Kidney (tissue), 22 donors: ENCODE measurements at places on chromosomes 5 and 9.
A peak's percentile ranks its signal among the peaks of the same experiment; 100 is the strongest.

GRCh38 chr5:54841481-54841880, 143.9 kb downstream of the ESM1 start:
- DNase-seq = no peak
- no peaks in the 10 kb centered on the region for H3K27me3 ChIP-seq
- H3K27ac ChIP-seq = no peak overlapping the region
- H3K4me3 ChIP-seq = no peak overlapping the region
- no peaks in the 10 kb centered on the region for H3K4me1 ChIP-seq

DNA sequence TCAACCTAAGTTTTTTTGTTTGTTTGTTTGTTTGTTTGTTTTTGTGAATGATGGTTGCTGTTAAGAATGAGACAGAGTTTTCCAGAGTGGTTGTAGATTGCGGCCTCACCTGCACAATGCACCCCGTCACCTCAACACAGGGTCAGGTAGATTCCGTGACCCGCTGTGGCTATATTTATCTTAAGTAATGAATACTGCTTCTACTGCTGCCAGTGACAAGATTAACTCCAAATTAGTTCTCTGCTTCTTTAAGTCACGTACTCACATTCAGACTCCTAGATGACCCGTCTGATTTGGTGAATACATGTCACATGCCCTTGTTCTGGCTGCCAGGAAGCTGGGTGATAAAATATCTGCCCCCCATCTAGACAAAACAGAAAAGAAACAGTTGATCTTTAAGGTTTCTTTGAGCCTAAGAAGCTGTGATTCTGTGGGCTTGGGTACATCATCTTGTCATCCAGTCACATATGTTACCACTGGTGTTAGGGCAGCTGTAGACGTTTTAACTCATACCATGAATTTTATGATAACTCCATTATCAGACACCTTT, 52.9 kb downstream of the CFAP95 start:
- no peak for DNase-seq
- no peak overlapping the region for H3K4me3 ChIP-seq
- H3K27me3 ChIP-seq = no peaks in the 10 kb centered on the region
- no peaks in the 10 kb centered on the region for H3K4me1 ChIP-seq

- peak; percentile 49 for DNase-seq
- H3K27ac ChIP-seq = no peak overlapping the region
- H3K36me3 ChIP-seq = no peaks in the 10 kb centered on the region
- no peaks in the 10 kb centered on the region for H3K27me3 ChIP-seq
- no peaks in the 10 kb centered on the region for H3K4me1 ChIP-seq
These were observed 389.6 kb downstream of the SEMA5A start for GRCh38 chr5:9156282-9156681.

DNA sequence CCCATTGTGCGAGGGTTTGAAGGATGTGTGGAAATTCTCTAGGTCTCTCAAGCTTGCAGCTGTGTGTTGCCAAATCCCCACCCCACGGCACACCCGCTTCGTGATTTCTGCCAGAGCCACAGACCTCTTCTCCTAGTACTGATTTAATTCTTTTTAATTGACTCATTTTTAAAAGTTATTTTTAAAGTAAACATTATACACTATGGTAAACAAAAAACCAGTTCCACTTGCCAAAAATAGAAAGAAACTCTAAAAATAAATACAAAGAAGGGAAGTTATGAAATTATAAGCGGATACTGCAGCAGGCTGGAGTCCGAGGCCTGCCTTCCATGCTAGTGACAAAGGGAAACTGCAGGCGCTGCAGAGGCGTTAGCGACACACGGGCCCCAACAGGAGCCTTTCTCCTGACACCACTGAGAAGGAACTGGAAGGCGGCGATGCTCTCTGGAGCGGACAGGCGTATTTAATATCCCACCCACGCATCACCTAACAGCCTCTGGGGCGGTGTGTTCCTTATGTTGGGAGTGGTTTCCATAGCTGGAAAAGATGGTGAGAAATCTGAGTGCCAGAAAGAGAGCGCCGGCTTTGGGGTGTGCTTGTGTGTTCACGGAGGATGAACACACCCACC, 122.5 kb downstream of the COL23A1 start:
- H3K36me3 ChIP-seq = no peaks in the 10 kb centered on the region
- H3K4me3 ChIP-seq = no peak overlapping the region
- no peaks in the 10 kb centered on the region for H3K4me1 ChIP-seq
- peak overlapping the region; percentile 29 for H3K27ac ChIP-seq
- DNase-seq = peak; percentile 81
- H3K27me3 ChIP-seq = no peaks in the 10 kb centered on the region

DNA sequence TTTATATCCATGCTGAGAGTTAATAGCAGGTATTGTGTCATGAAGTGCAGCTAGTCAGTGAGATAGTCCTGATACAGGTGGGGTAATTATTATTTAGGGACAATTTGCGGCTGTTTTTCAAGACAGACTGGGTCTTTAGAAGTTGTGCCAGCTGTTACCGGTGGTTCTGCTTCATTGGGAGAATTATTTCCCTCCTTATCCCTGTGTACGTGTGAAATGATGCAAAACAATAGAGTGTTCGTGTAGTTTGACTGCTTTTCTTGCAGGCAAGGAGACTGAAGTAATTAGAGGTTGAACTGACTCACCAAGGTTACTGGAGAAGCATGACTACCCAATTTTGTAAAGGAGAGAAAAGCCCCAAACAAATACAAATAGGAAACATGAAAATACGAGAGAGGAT, 101.7 kb downstream of the ARRDC3 start:
- no peaks in the 10 kb centered on the region for H3K27me3 ChIP-seq
- DNase-seq = no peak
- H3K4me1 ChIP-seq = peaks cover 6% of the 10 kb centered on the region

GRCh38 chr5:34571677-34572041, 84.5 kb upstream of the RAI14 start:
- H3K27ac ChIP-seq = no peak overlapping the region
- no peaks in the 10 kb centered on the region for H3K36me3 ChIP-seq
- no peak overlapping the region for H3K4me3 ChIP-seq

GRCh38 chr9:14175778-14176177, 138.2 kb downstream of the NFIB start:
- DNase-seq = no peak
- H3K4me1 ChIP-seq = no peaks in the 10 kb centered on the region
- H3K27ac ChIP-seq = no peak overlapping the region
- no peaks in the 10 kb centered on the region for H3K27me3 ChIP-seq
- no peaks in the 10 kb centered on the region for H3K36me3 ChIP-seq
- H3K4me3 ChIP-seq = no peak overlapping the region

GRCh38 chr5:84274585-84275468, 109.9 kb downstream of the EDIL3 start:
- H3K4me3 ChIP-seq = no peak overlapping the region
- no peak overlapping the region for H3K27ac ChIP-seq
- no peaks in the 10 kb centered on the region for H3K4me1 ChIP-seq
- no peaks in the 10 kb centered on the region for H3K27me3 ChIP-seq
- H3K36me3 ChIP-seq = no peaks in the 10 kb centered on the region
- DNase-seq = peak; percentile 68

- H3K27me3 ChIP-seq = no peaks in the 10 kb centered on the region
- H3K4me3 ChIP-seq = no peak overlapping the region
- H3K4me1 ChIP-seq = no peaks in the 10 kb centered on the region
- no peak overlapping the region for H3K27ac ChIP-seq
These were observed 125.5 kb downstream of the STARD4 start for GRCh38 chr5:111386832-111387162.

DNA sequence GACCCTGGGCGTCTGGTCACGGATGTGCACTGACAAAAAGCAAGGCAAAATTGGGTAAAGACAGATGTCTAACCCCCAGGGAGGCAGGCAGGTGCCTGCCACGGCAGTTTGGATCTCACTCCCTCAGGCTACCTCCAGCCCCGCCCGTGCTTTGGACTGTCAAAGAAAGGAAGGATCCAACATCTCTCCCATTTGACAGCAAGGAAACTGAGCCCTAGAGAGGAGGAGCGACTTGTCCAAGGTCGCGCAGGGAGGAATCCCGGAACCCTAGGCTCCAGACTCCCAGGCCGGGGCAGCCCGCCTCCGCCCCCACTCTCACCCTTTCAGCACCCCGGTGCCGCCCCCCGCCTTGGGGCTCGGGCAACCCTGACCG, 376 bp downstream of the GOLGA1 start:
- H3K27ac ChIP-seq = peak overlapping the region; percentile 95
- H3K4me1 ChIP-seq = peaks cover 3% of the 10 kb centered on the region
- peaks cover 5% of the 10 kb centered on the region for H3K36me3 ChIP-seq

DNA sequence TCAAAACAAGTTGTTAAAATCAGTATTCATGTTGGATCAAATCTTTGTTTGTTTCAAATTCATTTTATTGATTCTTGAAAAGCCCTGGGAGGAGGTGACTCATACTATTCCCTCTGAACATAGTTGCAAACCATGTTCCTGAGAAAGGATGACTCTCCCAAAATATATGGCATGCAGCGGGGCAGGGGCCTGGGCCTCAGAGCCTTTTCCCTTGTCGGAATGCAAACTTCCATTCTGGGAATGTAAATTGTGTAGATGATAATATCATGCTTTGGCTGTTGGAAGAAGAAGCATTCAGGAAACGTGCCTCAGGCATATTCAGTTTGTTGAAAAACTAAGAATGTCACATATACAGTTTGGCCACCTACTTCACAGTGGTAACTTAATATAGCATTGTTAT, 242.0 kb downstream of the AUH start:
- no peak overlapping the region for H3K27ac ChIP-seq
- DNase-seq = no peak
- no peaks in the 10 kb centered on the region for H3K27me3 ChIP-seq
- peaks cover 12% of the 10 kb centered on the region for H3K4me1 ChIP-seq
- no peak overlapping the region for H3K4me3 ChIP-seq
- no peaks in the 10 kb centered on the region for H3K36me3 ChIP-seq

DNA sequence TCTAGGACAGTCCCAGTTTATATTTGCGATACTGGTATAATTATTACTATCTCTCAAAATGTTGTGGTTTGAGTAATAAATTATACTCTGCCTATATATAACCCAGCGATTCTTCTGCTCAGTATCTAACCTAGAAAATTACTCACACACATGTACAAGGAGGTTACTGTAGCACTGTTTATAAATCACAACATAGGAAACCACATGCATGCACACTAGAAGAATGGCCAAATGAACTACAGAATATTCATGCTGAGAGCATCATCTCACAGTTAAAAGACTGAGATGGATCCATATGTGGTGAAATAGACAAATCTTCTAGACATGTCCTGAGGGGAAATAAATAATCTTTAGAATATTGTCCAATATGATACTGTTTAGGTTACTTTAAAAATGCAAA, 62.1 kb downstream of the INSYN2B start:
- H3K27me3 ChIP-seq = no peaks in the 10 kb centered on the region
- no peak for DNase-seq
- no peak overlapping the region for H3K27ac ChIP-seq
- no peak overlapping the region for H3K4me3 ChIP-seq

DNA sequence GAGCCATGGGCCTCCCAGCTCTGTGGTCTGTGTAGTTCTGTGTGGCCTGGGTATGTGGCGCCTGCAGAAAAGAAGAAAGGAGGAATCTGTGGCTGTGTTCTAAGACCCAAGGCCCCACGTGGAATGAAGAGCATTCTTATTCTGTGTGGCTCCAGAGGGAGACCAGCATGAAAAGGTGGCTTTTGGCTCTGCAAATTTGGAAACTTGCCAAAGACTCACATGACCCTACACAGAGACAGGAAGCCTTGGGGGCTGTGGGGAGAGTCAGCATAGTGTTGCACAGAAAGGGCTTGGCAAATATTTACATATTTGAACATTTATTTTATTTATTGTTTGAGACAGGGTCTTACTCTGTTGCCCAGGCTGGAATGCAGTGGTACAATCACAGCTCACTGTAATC, 193.3 kb downstream of the TMEM38B start:
- H3K27ac ChIP-seq = no peak overlapping the region
- H3K36me3 ChIP-seq = no peaks in the 10 kb centered on the region
- H3K4me1 ChIP-seq = no peaks in the 10 kb centered on the region
- no peak overlapping the region for H3K4me3 ChIP-seq
- H3K27me3 ChIP-seq = no peaks in the 10 kb centered on the region

- H3K4me1 ChIP-seq = no peaks in the 10 kb centered on the region
- H3K4me3 ChIP-seq = no peak overlapping the region
- no peaks in the 10 kb centered on the region for H3K36me3 ChIP-seq
- DNase-seq = no peak
These were observed 11.0 kb upstream of the HAPLN1 start for GRCh38 chr5:83731638-83732037.

- H3K4me3 ChIP-seq = no peak overlapping the region
- H3K36me3 ChIP-seq = no peaks in the 10 kb centered on the region
- no peaks in the 10 kb centered on the region for H3K27me3 ChIP-seq
- no peak for DNase-seq
- peaks cover 15% of the 10 kb centered on the region for H3K4me1 ChIP-seq
These were observed 157.5 kb upstream of the IER5L start for GRCh38 chr9:129335464-129336129.

GRCh38 chr5:176337913-176338312, 23.7 kb downstream of the KIAA1191 start:
- no peaks in the 10 kb centered on the region for H3K27me3 ChIP-seq
- no peak for DNase-seq
- H3K4me3 ChIP-seq = no peak overlapping the region
- peak overlapping the region; percentile 86 for H3K27ac ChIP-seq
- H3K4me1 ChIP-seq = peaks cover 13% of the 10 kb centered on the region

DNA sequence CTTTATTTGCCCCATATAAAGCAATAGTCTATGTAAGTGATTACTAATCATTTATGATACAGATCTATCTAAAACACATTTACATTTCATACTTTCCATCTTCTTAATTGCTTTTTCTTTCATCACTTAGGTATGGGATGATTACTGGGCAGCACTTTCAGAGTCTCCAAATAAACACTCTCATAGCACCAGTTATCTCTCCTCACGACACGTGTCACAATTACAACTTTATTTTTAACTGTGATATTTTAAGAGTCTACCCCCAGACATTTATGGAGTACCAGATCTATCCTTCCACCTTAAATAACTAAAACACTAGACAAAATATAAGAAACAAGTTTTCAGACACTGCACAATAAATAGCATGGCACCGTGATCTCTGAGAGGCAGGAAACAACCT, 32.9 kb downstream of the HOMER1 start:
- H3K36me3 ChIP-seq = no peaks in the 10 kb centered on the region
- H3K4me1 ChIP-seq = no peaks in the 10 kb centered on the region
- DNase-seq = no peak
- no peak overlapping the region for H3K4me3 ChIP-seq
- H3K27ac ChIP-seq = no peak overlapping the region
